Heart left ventricle (tissue), 16 donors: ENCODE measurements at places on chromosomes 16 and 17. TPM values are rescaled to one million over a fixed set of nuclear protein-coding genes. Genes with fewer than 3 reads are reported as not detected.

GRCh38 chr16:35552763-35553162 lies 2093.4 kb downstream of the TP53TG3F start:
- no peak for DNase-seq

GRCh38 chr17:58329035-58329809 lies 627 bp upstream of the TSPOAP1 start:
- no peak for DNase-seq

DNA sequence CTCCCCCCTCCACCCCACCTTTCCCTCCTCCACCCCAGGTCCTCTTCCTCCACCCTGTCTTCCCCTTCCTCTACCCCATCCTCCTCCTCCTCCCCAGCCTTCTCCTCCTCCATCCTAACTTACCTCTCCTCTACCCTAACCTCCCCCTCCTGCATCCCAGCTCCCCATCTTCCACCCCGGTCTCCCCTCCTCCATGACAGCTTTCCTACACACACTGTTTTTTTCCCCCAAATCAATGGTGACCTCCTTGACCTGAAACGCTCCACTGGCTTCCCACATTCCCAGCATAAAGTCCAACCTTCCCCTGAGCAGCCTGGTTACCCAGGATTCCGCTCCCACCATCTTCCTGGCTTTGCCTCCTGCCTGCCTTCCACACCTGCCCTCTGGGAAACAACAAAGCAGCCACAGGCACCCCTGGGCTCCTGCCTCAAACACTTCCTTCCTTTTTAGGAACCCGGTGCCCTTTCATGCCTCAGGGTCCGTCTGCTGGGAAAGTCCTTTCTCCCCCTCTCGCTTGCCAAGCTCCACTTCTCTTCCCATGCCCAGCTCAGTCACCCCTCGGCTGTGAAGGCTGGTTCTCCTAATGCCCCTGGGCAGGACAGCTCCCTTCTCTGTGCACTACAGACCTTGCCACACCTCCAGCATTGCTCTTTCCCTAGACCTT lies 2.1 kb downstream of the RGS9 start:
- DNase-seq, result no peak

The QRICH2 gene
- total RNA-seq, result 1.6 TPM
